PC-9 (cell line): ENCODE measurements at places on chromosomes 5 and 9. TPM values are rescaled to one million over a fixed set of nuclear protein-coding genes. Genes with fewer than 3 reads are reported as not detected.

SV2C gene
- not detected in 2 replicates for total RNA-seq

IFNK gene
- total RNA-seq: not detected in 2 replicates

GABRA6 gene
- total RNA-seq: not detected in 2 replicates

SLC22A5 gene
- 13.5 and 15.2 TPM in 2 replicates for total RNA-seq

ZDHHC21 gene
- 3.9 and 5.3 TPM in 2 replicates for total RNA-seq

LPAR1 gene
- 8.9 and 11.8 TPM in 2 replicates for total RNA-seq

FAXDC2 gene
- 0.70 and 0.73 TPM in 2 replicates for total RNA-seq

DNA sequence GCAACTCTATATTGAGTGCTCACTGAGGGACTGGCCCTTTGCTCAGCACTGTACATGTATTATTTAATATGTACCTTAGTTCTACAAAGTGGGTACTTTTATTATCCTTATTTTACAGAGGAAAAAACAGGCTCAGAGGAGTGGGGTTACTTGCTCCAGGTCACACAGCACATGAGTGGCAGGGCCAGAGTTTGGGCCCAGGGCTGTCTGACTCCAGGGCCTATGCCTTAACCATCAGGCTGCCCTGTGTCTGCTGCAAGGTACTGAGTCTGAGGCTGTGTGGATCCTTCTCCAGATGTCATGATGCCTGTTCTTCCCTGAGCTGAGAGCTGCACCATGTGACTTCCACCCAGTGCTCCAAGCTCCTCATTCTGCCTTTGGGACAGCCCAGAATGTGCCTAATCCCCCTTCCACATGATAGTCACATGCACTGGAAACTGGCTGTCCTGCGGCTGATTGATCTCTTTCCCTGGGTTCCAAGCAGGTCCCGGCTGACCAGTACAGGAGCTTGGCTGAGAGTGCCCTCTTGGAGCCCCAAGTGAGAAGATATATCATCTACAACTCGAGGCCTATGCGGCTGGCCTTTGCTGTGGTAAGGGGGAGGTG, 15.4 kb downstream of the TMEM268 start:
- no peak for DNase-seq

GRCh38 chr9:108002371-108002956, 512.9 kb upstream of the KLF4 start:
- no peak for DNase-seq

- DNase-seq: peak; percentile 70
Measured at GRCh38 chr9:16352791-16353401, 517.6 kb downstream of the BNC2 start.

DNA sequence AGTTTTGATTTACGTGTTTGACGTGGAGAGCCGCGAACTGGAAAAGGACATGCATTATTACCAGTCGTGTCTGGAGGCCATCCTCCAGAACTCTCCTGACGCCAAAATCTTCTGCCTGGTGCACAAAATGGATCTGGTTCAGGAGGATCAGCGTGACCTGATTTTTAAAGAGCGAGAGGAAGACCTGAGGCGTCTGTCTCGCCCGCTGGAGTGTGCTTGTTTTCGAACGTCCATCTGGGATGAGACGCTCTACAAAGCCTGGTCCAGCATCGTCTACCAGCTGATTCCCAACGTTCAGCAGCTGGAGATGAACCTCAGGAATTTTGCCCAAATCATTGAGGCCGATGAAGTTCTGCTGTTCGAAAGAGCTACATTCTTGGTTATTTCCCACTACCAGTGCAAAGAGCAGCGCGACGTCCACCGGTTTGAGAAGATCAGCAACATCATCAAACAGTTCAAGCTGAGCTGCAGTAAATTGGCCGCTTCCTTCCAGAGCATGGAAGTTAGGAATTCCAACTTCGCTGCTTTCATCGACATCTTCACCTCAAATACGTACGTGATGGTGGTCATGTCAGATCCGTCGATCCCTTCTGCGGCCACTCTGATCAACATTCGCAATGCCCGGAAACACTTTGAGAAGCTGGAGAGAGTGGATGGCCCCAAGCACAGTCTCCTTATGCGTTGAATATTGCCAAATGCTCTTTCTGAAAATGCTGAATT, 850 bp downstream of the RRAGA start:
- peak; percentile 1 for DNase-seq

- DNase-seq: peak; percentile 83
Measured at GRCh38 chr9:95383185-95383676, 65.7 kb upstream of the FANCC start.

- DNase-seq: no peak
Measured at GRCh38 chr9:4206718-4207117, 93.2 kb downstream of the GLIS3 start.

DNA sequence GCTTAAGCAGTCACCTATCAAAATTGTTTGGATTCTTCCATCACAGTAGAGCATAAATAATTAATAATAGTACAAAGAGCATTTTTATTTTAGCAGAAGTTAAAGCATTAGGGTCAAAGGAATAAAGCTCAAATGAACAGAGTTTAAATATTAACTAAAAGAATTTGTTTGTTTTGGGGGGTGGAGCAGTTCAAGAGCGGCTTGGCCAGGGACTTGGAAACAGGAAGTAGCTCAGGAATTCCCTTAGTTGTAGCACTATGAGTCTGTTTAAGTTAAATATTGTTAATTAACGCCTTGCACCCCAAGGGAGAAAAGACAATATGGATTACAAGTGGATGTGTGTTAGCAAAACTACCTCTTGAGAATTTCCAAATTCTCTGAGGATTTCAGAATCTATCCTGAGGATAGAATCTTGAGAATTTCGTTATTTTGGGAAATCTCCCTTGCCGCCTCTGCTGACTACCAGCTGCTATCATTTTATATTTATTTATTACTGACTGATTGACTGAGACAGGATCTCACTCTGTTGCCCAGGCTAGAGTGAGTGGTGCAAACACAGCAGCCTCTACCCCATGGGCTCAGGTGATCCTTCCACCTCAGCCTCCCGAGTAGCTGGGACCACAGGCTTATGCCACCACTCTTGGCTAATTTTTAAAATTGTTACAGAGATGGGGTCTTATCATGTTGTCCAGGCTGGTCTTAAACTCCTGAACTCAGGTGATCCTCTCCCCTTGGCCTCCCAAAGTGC, 96.7 kb upstream of the CHD1 start:
- DNase-seq: no peak

DNA sequence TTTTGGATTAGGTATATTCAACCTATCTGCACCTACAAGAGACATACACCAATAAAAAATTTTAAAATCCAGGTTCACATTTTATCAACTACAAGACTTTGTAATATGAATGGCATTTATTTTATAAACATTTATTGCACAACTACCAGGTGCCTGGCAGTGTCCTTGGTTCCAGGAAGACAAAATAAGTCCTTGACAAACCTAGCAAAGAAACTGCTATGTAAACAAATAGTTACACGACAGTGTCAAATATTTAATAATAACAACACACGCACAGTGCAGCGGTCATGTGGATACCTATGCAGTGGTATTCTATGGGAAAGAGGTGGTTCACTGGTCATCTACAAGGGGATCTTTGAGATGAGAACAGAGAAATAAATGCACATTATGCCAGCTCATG, 120.7 kb downstream of the MYO10 start:
- DNase-seq: peak; percentile 94

DNA sequence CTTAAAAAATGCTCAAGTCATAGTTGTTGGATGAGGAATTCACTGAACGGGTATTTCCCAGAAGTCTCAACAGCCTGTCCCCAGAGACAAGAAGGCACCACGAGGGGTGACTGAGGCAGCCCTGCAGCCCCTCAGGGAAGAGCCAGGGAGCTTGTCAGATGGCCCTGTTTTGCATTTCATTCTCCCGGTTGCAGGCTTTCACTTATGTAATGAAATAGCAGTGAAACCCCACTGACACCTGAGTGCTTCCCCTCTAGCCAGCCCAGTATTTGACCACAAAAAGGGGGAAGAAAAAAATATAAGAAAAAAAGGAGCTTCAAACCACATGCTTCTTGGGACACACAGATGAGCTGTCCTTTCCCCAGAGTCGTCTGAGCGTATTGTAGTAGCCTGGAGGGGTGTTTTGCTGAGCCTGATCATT, 75.3 kb upstream of the IL12B start:
- DNase-seq: no peak

DNA sequence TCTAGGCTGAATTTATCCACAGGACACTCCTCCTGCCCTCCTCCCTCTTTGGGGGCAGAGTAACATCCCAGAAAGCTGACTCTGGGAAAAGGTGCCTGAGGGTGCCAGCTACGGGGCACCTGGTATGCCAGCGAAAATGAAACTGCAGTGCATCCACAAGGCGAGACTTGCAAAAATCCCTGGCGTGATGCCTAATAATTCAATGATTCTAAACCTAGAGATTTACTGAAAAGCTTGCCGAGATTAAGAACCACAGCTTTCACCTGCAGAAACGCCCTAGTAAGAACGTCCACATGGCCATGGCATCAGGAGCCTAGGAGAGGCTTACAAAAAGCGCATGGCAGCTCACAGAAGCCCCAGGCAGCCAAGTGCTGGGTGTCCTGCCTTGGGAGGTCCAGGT, 20.9 kb downstream of the CCNJL start:
- no peak for DNase-seq

- DNase-seq: no peak
Measured at GRCh38 chr5:180396926-180397325, 43.8 kb upstream of the GFPT2 start.

DNA sequence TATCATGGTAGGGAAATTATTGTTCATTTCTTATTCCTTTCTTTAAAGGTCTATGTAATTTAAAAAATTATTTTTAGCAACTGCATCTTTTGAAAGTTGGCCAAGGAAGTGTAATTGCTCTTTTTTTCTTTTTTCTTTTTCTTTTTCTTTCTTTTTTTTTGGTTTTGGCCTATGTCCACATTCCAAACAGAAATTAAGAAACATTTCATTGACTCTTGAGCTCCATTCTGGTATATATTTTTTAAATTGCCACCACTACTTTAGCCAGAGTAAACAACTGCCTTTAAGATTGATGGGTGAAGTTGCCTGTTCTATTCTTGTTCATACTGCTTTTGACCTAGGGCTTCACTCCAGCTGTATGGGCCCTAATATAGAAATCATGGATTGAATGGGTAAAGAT, 75.8 kb upstream of the TMEM171 start:
- no peak for DNase-seq

DNA sequence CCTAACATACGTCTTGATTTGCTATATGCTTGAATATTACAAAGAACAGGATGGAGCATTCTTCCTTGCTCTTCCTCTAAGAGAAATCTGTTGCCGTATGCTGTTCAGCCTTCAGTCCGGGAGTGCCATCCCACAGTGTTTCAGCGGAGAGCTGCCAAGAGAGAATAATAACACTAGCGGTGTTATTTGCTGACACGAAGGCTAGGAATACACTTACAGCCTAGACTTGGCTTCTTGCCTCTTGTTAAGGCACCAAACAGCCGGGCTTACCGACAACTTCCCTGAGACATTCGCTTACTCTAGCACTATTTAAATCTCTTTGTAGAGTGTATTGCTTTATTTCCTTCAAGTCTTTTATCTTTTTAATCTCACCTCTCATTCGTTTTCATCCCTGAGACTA, 31.4 kb downstream of the KCTD16 start:
- DNase-seq: no peak

GRCh38 chr5:134114886-134115805, 665 bp downstream of the TCF7 start:
- DNase-seq: peak; percentile 34

DNA sequence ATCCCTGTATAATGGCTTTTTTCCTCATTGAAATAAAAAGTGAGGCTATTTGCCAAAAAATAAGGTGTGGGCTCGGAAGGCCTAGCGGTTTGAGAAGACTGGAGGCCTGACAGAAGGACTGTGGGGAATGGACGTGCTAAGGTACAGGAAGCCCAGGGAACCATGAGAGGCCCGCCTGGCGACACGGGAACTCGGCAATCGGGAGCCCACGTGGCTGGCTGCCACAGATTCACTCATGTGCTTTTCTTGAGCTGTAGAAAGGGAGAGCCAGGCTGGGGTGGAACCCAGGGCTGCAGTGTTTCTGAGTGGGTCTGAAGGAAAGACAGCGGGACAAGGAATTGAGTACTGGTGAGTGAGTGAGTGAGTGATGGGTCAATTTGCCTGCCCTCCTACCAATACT, 11.9 kb upstream of the DDX41 start:
- no peak for DNase-seq

GRCh38 chr5:126752081-126752785, 24.7 kb upstream of the LMNB1 start:
- DNase-seq: no peak

- DNase-seq: no peak
Measured at GRCh38 chr9:117103438-117104110, 311.3 kb downstream of the ASTN2 start.

DNA sequence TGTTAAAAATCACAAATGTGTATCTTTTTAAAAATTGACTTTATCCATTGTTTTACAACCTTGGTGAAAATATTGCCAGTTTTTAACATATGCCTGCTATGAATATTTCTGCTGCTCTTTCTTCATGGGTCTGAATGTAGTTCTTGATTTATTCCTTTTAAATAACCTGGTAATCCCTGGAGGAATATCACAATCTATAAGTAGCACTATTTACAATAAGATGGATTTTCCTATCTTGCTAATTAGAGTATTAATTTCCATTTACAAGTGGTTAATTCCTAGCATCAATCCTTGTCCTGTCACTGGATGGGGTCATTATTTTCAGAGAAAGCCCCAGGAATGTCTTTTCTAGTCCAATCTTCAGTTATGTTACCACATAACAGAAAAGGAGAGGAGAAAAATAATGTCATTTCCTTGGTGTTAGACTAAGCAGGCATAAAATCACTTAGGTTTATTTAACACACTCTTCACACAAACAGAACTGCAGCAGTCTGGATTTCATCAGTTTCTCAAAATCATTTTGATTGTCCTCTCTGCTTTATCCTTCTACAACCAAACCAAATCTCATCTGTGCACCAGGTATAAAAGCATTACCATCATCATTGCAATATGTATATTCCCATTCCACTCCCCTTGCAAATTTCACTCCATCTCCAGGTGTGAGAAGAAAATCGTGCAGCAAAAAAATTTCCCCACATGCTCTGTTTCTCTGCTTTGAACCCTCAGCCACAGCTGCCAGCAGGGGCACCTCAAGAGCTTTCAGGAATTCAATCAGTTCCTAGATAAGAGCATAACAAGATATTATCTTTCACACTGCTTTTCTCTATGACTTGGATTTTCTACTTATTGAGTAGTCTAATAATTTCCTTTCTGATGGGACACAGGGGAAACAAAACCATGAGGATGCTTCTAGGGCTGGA, 204.1 kb downstream of the SEC61B start:
- no peak for DNase-seq

DNA sequence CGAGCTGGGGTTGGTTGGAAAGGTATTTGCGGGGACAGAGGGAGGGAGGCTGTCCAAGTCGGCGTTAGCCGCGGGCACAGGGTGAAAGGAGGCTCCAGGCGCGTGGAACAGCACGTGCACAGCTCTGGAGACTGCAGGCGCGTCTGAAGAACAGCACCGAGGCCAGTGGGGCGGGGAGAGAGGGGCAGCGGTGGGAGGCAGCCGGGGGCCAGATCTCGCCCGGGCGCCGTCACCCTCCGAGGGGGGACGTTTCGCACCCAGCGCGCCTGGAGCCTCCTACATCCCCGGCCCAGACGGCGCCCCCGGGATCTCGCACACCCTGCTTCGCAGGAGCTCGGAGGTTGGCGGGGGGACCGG, 79.6 kb downstream of the NTNG2 start:
- DNase-seq: no peak

DNA sequence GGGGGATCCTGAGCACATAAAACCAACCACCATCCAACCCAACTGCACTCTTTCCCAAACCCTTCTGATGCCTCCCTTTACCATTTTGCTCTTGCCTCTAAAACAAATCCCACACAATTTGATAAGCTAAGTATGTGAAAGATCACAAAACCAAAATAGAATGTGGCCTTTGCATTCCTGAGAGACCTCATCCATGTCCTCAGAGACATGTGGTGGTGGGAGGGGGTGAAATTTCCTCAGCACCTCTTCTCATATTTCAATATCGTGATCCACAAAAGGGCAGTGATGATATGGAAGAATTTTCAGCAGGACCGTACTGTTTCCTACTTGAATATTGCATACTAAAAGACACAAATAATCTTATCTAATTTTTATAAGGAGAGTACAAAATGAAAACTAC, 423.3 kb downstream of the TLE1 start:
- no peak for DNase-seq
